Dermis lymphatic vessel endothelial cell (primary cell): ENCODE measurements at places on chromosomes 4 and X. TPM values are rescaled to one million over a fixed set of nuclear protein-coding genes. Genes with fewer than 3 reads are reported as not detected.

The CDX4 gene
- total RNA-seq: not detected in 2 replicates

The VEGFC gene
- total RNA-seq: 0.26 and 0.98 TPM in 2 replicates

The SMIM43 gene
- total RNA-seq: 0.09 and 0.33 TPM in 2 replicates

The CXCL11 gene
- total RNA-seq: not detected in 2 replicates

The CXorf58 gene
- under 0.01 TPM in 1 of 2 replicates, not detected in the other for total RNA-seq

The SEPSECS gene
- 8.8 and 10.0 TPM in 2 replicates for total RNA-seq

The DUSP21 gene
- total RNA-seq: not detected in 2 replicates

The NDP gene
- total RNA-seq: not detected in 2 replicates

The IL2RG gene
- total RNA-seq: 0.34 TPM in 1 of 2 replicates, not detected in the other

The MAGED4B gene
- total RNA-seq: 34.3 and 39.0 TPM in 2 replicates

The DLG3 gene
- 0.54 and 1.2 TPM in 2 replicates for total RNA-seq

The SLC34A2 gene
- 0.11 and 0.17 TPM in 2 replicates for total RNA-seq

The AREG gene
- 0.09 TPM in 1 of 2 replicates, not detected in the other for total RNA-seq

The PAGE4 gene
- total RNA-seq: not detected in 2 replicates

The AADAT gene
- 0.65 and 0.77 TPM in 2 replicates for total RNA-seq

The STPG2 gene
- total RNA-seq: under 0.01 and 0.17 TPM in 2 replicates

The NOX1 gene
- total RNA-seq: not detected in 2 replicates
